Tracheal epithelial cell (primary cell): ENCODE measurements at places on chromosomes 6 and 20. TPM values are rescaled to one million over a fixed set of nuclear protein-coding genes. Genes with fewer than 3 reads are reported as not detected.

The FAM209B gene
- total RNA-seq, result not detected in 2 replicates

The CCN5 gene
- total RNA-seq, result not detected in 2 replicates

The FHL5 gene
- not detected in 2 replicates for total RNA-seq

The CEP57L1 gene
- total RNA-seq, result 8.2 and 10.0 TPM in 2 replicates

The SLC35B2 gene
- total RNA-seq, result 82.9 and 97.6 TPM in 2 replicates

The VPS52 gene
- total RNA-seq, result 17.5 and 24.1 TPM in 2 replicates

The HEY2 gene
- total RNA-seq, result under 0.01 and 0.24 TPM in 2 replicates

The LTA gene
- not detected in 2 replicates for total RNA-seq

The CFAP61 gene
- not detected in 2 replicates for total RNA-seq

The OPN5 gene
- not detected in 2 replicates for total RNA-seq

The SDC4 gene
- total RNA-seq, result 335 and 460 TPM in 2 replicates

The ZSCAN31 gene
- 9.6 and 11.8 TPM in 2 replicates for total RNA-seq

The ETV7 gene
- total RNA-seq, result 0.24 TPM in 1 of 2 replicates, not detected in the other

The SUMO4 gene
- total RNA-seq, result under 0.01 and 0.24 TPM in 2 replicates

The WFDC11 gene
- total RNA-seq, result not detected in 2 replicates

The SLC22A3 gene
- 8.0 and 9.2 TPM in 2 replicates for total RNA-seq

The HLA-DMB gene
- 0.64 and 0.96 TPM in 2 replicates for total RNA-seq
